ENCODE measurements at places on chromosomes 16 and 17.

- no peak for DNase-seq
Observed at GRCh38 chr16:58862334-58863021, 128.4 kb upstream of the GOT2 start.

DNA sequence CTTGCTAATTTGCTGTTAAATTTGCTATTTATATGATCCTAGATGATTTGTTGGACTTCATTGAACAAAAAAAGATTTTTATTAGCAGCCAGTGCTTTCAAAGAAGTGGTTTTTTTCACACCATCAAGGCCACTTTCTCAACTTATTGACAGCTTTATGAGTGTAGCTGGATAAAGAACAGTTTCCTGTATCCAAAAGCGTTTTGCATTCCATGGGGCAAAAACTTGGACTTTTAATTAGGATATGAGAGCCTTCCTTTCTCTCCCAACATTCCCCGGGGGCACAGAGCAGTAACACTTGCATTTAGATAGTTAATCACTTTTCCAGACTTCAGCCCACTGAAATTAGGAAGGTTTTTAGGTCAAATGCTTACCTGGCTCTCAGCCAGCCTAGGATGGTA, 177.1 kb upstream of the ELAC2 start:
- no peak for DNase-seq

GRCh38 chr17:81349397-81350319, 45.6 kb upstream of the BAHCC1 start:
- no peak for DNase-seq

GRCh38 chr16:86391486-86391885, 118.8 kb upstream of the FOXF1 start:
- no peak for DNase-seq

DNA sequence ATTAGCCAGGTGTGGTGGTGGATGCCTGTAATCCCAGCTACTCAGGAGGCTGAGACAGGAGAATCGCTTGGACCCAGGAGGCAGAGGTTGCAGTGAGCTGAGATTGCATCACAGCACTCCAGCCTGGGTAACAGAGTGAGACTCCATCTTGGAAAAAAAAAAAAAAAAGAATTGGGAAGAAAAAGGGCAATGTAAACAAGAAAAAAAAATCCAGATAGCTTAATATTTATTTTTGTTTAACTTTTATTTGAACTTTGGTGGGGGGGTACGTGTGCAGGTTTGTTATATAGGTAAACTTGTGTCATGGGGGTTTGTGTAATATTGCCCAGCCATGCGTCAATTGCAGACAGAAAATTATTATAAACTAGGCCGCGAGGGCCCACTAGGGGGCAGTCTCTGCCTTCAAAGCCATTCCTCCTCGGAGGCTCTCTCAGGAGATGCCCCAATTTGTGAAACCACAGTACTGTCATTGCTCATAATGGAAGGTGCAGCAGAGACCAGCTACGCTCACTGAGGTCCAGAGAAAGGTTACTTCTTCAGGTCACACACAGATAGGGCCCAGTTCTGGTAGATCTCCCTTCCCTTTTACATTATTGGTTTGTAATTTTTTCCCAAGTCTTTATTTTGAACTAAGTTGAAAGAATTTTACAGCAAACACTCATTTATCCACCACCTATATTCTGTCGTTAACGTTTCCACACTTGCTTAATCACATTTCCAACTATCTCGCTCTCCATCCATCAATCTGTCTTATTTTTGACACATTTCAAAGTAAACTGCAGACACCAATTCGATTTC, 206.2 kb downstream of the PRKCB start:
- DNase-seq, result no peak

GRCh38 chr16:9192746-9193145, 101.3 kb downstream of the HAPSTR1 start:
- peak; percentile 10 for DNase-seq

DNA sequence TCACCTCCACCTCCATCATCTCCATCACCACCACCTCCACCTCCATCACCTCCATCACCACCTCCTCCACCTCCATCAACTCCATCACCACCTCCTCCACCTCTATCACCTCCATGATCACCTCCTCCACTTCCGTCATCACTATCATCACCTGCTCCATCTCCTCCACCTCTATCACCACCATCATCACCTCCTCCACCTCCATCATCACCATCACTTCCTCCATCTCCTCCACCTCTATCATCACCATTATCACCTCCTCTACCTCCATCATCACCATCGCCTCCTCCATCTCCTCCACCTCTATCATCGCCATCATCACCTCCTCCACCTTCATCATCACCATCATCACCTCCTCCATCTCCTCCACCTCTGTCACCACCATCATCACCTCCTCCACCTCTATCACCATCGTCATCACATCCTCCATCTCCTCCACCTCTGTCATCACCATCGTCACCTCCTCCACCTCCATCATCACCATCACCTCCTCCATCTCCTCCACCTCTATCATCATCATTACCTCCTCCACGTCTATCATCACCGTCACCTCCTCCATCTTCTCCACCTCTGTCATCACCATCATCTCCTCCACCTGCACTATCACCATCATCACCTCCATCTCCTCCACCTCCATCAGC, 27.0 kb downstream of the ADGRG5 start:
- no peak for DNase-seq

- DNase-seq, result no peak
Observed at GRCh38 chr16:89729863-89730593, 8.7 kb downstream of the ZNF276 start.

GRCh38 chr16:1790261-1790610, 3.3 kb downstream of the IGFALS start:
- no peak for DNase-seq
